ENCODE measurements at places on chromosomes 3 and 15.

- no peak for DNase-seq
These were observed 13.0 kb downstream of the SUCLG2 start for GRCh38 chr3:67641451-67641850.

DNA sequence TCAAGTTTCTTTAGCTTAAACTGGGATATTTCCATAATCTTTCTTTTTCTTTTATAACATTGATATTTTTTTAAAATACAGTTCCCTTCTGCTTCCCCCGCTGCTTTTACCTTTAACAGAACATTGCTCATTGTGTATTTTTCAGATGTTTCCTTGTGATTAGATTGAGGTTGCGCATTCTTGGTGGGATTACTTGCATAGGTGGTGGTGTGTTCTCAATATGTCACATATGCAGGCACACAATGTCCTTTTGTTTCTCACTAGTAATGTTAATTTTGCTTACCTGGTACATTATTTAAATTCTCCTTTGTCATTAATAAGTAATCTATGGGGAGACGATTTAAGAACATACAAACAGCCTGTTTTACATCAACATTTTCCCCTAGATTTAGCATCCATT is 48.2 kb downstream of the HMG20A start:
- no peak for DNase-seq

- DNase-seq: no peak
These were observed 117.9 kb upstream of the COL8A1 start for GRCh38 chr3:99520513-99520912.

- DNase-seq: no peak
These were observed 55.1 kb upstream of the RASA2 start for GRCh38 chr3:141431411-141432378.
